RWPE1 (cell line): ENCODE measurements at places on chromosomes 11 and 22.

- DNase-seq: no peak
Measured at GRCh38 chr22:45159652-45160462, 3.9 kb upstream of the NUP50 start.

GRCh38 chr22:45597460-45598192, 74.0 kb upstream of the ATXN10 start:
- no peak for DNase-seq

- DNase-seq: no peak
Measured at GRCh38 chr11:8686325-8686724, 3.7 kb downstream of the RPL27A start.

DNA sequence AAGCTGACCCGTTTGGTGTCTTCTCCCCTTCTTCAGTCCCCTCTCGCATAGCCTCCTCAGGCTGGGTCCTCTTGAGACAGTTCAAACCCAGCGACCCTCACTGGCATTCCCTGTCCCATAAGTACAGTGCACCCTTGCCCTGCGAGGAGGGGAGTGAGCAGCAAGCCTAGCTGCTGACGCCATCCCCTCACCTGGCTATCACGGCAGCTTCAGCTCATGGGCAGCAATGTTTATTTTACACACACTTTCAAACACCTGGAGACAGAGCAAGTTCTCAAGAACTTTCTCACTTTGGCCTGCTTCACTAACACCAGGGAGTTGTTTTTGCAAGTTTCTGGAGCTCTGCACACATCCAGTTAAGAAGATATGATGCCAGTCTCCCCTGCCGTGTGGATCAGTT, 189.6 kb upstream of the E2F8 start:
- no peak for DNase-seq

DNA sequence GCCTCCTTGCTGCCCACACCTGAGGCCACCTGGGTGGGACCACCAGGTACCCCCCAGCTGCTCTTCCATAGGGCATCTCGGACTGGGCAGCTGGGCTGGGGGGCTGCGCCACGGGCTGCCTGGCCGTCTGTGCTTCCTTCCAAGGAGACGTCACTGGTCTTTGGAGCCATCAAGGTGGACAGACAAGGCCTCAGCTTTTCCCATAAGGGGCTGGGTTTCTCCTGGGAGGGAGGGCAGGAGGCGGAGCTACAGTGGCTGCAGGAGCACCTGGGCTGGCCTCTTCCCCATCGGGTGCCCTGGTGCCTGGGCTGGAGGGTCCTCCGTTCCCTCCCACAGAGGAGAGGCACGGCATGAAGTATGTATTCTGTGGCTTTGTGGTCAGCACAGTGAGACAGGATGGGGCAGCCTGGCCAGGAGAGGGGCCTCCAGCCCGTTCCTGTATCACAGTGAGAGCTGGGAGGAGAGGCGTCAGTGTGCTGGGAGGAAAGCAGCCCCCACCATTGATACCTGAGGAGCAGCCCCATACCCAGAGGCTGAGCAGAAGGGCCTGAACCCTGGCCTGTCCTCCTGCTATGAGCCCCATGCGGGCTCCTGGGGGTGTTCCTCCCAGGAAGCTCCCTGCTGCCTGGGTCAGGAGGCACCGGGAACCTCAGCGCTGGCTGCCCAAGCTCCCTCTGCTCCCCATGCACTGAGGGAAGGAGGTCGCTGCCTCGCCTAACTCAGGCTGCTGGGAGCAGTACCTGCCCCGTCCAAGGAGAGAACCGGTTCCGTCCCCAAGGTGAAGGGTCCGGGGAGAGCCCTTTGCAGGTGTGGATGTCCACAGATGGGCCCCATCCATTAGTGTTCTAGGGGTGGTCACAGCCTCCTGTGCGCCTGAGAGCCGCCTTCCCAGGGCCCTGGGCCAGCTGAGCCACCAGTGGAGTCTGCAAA, 1075.0 kb downstream of the BRD1 start:
- DNase-seq: no peak

- DNase-seq: no peak
Measured at GRCh38 chr11:9710852-9711251, 47.0 kb downstream of the SWAP70 start.

- no peak for DNase-seq
Measured at GRCh38 chr22:34914846-34915245, 151.1 kb upstream of the ISX start.

- DNase-seq: no peak
Measured at GRCh38 chr11:108398439-108398838, 68.9 kb downstream of the C11orf65 start.

DNA sequence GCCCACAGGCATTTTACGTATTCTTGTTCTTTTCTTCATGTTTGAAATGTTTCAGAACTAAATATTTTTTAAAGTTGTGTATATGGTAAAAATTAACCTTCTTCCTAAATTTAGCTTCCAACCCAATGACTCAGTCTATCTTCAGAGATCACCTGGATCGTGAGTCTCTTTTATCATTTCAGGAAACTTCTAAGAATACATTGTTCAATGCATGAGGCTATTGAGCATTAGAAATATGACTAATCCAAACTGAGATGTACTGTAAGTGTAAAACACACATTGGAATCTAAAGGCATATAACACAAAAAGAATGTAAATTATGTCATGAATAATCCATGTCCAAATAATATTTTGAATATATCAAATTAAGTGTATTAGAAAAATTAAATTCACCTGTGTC, 265.2 kb downstream of the LUZP2 start:
- DNase-seq: no peak

DNA sequence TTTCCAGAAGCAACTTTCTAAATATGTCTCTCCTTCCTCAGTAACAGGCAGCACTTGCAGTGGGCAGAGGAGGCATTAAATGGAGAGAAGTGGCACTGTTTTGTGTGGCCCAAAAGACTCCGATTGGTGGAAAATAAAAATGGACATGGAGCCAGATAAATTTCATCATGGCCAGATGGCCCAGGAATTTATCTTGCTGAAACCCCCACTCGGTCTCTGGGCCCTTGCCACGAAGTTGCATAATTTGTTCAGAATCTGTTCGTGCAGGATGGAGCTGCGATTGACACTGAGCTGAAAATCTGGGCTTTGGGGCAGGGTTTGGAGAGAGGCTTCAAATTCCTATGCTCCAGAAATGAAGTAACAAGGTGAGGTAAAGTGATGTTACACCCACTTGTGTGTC, 65.5 kb downstream of the C11orf91 start:
- DNase-seq: no peak

DNA sequence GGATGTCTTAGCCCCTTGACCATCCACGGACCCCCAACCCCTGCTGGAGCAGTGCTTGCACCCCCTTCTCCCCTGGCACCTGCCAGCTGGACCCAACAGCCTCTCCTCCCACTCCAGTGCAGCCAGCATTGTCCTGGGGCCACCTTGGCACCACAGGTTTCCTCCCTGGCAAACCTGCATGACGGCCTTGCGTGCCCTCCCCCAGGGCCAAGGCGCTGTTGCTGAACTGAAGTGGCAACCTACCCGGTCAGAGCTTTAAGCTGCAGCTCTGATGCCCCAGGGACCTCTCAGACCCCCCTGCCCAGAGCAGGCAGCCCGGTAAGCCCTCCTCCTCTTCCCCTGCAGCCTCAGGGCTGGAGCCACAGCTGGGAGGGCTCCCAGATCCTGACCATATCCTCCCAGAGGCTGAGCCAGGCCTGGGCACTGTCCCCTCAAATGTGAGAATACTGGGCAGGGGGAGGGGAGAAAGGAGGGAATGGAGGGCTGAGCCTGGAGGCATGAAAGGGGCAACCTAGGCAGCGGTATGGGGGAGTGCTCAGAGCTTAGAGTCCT, 1.8 kb upstream of the LRRC75B start:
- DNase-seq: no peak

GRCh38 chr11:94830722-94831510, 62.8 kb downstream of the AMOTL1 start:
- DNase-seq: no peak

DNA sequence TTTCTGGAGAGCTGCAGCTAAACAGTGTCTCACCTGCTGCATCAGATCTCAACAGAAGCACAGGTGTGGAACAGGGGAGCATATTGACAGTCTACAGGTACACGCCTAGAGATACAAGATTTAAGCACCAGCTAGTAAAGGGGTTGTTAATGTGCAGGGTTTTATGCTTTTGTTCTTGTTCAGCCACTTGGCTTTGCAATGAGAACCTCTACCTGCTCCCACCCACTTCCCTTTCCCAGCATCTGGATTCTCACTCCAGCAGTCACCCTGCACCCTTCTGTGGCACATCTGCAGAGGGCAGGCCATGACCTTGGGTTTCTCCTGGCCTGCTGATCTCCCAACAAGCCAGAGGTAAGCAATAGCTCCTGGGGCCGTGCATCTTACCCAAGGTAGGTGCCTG, 446.6 kb downstream of the BUD13 start:
- no peak for DNase-seq

DNA sequence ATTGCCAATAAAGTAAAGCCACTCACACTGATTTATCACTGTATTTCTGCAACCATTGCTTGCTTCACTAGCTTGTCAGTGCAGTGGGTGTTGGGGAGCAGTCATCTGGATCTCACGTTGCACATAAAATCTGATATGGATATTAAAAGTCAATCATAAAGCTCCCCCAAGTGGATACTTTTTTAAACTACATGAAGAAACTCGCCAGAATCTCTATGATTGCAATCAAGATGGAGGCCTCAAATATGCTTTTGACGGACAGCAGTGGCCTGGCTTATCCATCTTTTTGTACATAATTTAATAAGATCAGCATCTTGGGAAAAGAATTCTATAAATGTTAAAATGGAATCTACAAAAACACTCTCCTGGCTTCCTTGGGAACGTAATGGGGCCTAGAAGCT, 137.7 kb downstream of the WT1 start:
- DNase-seq: peak; percentile 54

DNA sequence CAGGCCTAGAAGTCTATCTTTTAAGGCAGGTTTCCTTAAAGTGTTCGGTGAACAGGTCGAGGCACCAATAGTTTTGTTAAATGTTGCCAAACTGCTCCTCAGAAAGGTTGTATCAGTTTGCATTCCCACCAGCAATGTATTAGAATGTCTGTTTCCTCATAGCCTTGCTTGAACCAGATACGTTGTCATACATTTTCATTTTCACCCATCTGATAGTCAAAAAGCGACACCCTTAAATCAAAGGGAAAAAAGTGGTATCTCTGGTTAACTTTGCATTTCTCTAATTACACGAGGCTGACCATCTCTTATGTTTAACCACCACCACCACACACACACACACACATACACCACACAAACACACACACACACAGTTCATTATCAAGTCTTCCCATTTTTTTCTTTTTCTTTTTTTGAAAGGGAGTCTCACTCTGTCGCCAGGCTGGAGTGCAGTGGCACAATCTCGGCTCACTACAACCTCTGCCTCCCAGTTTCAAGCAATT, 16.3 kb downstream of the PRR14L start:
- no peak for DNase-seq

DNA sequence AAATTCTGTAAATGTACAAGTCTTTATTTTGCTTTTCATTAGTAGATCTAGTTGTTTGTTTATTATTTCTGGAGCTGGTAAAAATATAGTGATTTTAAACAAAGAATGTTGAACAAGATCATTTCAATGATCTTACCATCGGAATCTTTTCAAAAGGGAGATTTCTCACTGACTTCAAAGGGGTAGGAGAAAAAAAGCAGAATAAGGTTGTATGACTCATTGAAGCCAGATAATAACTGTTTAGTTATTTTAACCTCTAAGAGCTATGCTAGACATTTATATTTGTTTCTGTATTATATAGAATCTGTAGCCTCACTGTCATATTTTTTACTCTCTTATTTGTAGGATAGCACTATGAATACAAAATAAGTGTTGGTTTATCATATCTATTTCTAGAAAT, 8.1 kb upstream of the PDE3B start:
- DNase-seq: no peak

- DNase-seq: no peak
Measured at GRCh38 chr11:110096496-110096895, 3.3 kb downstream of the ZC3H12C start.

DNA sequence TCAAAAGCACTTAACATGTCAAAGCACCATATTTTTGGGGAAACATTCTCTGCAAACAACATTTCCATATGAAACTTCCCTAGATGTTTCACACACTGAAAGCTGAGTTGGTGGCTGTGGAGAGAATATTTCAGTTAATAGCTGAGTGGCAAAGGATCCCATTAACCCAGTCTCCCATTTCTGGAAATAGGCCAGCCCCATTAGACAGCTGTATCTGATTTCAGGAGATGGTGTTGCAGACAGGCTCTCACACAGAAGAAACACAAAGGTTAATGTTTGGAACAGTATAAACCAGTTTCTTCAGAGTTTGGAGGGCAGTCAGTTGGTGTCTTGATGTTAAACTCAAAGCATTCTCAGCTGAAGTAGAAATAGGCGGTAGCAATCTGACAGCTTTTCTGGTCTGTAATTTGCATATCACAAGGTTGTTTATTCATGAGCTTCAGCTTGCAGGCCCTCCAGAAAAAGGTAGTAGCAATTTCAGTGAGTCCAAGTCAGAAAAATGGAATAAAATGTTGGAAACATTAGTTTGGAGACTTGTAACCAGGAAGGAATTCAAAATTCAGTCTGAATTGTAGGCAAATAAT, 15.5 kb upstream of the ZBTB44 start:
- DNase-seq: no peak

DNA sequence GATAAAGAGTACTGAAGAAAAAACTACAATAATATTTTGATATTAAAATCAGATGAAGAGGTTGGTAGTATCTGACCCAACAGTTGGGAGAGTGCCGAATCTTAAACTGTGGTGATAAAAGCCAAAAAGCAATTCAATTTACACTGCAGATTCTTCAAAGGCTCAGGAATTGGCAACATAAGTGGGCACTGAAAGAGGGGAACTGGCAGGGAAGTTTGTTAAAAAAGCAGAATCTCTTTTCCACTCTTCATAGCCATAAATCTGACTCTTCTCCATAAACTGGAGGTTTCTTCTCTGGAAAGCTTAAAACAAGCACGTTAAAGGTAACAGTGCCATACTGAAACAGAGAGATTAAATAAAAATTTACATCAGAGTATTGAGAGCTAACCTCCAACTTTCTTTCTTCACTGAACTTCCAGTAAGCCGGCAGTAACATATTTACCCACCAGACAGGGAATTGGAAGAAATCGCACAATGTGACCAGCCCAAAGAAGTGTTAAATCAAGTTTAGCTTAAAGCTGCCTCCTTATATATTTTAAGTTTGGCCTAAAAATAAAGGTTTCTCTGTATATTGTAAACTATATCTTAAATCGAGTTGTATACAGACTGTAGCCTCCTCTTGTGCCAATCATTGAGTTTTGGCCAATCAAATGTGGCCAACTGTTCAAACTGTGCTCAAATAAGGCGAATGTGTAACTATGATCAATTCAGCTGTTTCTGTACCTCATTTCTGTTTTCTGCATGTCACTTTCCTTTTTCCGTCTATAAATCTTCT, 358.3 kb downstream of the NXPE2 start:
- no peak for DNase-seq

- no peak for DNase-seq
Measured at GRCh38 chr11:74010306-74011300, 1.7 kb upstream of the UCP3 start.

DNA sequence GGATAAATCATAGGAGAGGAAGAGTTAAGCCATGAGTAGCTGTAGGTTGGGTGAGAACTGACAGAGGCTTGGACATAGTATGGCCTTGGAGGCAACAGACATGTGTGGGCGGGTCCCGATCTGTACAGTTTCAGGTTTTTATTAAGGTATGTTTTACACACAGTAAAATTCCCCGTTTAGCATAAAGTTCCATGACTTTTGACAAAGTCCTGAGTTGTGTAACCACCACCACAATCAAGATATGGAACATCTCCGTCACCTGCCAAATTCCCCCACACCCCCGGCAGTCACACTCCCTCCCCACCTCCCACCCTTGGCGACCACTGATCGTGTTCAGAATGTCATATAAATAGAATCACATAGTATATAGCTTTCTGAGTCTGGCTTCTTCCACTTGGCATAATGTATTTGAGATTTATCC, 68.1 kb downstream of the GRIK4 start:
- DNase-seq: no peak
